Activated CD4-positive, CD25-positive, alpha-beta regulatory T cell treated with anti-CD3 and anti-CD28 coated beads, Interleukin-2, amount 50 U/mL, for 16 hours (primary cell): ENCODE measurements at places on chromosomes 7 and 10.

- no peak for DNase-seq
These were observed 220.1 kb downstream of the TNS3 start for GRCh38 chr7:47361746-47362215.

DNA sequence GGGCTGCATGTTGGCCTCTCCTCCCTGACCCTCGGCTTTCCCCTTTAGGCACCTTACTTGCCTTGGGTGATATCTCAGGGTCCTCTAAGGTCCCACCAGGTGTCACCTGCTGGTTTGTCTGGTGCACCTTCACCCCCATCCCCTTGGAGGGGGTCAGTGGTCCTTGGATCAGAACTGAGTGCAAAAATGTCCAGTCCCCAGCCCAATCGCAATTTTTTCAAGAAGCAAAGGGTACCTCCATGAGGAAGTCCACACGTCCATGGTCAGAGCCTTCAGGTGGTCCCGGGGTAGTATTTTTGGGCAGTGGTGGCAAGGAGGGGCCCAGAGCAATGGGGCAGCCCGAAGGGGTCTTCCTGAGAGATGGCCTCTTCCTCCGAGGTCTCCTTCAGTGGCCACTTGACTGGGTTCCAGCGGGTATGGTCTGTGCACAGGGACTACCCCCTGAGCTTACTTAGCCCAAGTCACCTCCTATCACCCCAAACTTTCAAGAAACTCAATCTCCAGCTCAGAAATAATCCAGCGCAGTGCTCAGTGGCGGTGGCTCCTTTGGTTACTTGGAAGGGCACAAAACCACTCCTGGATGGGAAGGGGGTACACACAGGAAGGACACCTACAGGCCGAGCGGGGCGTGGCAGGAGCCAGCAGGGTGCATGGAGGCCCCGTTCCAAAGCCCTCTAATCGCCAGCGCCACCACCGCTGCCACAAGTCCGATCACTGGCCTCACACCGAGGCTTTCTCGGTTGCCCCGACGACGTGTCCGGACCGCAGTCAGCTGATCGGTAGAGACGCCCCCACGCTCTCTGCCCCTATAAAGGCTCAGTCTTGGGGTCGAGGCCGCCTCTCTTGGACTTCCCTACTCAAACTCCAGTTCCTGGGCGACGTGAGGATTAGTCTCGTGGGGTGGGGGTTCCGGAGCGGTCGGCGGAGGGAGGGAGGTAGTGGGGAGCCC is 4.5 kb downstream of the SAP25 start:
- DNase-seq: no peak

GRCh38 chr7:157058701-157059100 is 48.2 kb upstream of the MNX1 start:
- DNase-seq: no peak

DNA sequence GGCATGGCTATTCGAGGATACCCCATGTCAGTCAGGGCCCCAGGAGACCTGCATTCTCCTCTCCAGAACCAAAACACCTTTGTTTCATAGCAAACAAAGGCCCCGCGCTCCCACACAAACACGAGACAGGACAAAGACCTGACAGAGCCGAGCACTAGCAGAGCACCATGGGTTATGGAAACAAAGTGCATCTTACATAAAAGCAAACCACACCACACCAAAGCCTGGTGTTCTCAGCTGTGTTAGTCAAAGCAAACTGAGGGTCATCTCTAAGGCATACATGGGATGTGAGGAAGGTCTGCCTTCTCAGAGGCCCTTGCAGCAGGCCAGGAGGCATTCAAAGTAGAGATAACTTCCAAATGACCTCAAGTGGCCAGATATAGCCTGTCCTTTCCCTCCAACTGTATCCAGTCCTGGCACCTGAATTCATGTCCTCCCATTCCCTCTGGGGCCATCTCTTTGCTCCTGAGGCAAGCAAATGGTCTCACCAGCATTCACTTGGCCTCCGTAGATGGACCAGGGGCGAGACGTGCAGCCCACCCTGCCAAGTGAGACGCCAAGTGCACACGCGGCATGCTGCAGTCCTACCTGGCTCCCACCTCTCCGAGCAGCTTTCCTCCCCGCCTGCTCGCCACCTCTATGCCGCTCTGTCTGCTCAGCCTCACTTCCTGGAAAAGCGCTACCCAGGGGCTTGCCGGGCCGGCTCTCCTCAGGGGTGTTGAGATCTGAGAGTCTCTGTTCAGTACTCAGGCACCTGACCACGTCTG is 45.3 kb upstream of the PDLIM1 start:
- no peak for DNase-seq

DNA sequence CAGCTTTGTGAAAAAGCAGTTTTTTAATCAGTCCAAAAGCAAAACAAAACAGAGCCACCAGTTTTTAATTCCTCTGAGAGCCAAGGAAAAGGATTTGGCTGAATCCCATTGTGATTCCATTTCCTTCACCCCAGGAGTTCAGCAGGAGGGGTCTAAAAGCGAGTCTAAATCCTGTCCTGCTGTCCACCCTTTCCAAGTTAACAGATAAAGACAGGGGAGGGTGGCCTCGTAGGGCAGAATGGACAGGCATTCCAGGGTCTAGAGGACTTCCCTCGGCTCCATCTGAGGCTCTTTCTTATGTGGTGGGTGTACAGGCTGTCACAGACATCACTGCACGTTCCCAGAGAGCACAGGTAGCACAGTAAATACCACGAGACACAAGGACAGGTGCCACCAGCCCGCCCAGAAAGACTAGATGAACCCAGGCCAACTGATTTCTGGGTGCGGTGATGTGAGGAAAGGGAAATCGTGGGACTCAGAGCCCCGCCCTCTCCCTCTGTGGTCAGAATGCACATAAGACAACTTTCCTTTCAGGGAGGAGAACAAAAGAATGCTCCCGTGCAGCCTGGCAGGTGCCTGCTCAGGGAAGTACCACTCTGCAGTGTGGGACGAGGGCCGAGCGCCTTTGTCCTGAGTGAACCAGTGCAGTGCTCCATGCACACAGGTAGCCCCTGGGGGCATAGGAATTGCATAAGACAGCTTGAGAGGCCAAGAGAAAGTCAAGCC is 119.7 kb downstream of the ABLIM1 start:
- DNase-seq: no peak

DNA sequence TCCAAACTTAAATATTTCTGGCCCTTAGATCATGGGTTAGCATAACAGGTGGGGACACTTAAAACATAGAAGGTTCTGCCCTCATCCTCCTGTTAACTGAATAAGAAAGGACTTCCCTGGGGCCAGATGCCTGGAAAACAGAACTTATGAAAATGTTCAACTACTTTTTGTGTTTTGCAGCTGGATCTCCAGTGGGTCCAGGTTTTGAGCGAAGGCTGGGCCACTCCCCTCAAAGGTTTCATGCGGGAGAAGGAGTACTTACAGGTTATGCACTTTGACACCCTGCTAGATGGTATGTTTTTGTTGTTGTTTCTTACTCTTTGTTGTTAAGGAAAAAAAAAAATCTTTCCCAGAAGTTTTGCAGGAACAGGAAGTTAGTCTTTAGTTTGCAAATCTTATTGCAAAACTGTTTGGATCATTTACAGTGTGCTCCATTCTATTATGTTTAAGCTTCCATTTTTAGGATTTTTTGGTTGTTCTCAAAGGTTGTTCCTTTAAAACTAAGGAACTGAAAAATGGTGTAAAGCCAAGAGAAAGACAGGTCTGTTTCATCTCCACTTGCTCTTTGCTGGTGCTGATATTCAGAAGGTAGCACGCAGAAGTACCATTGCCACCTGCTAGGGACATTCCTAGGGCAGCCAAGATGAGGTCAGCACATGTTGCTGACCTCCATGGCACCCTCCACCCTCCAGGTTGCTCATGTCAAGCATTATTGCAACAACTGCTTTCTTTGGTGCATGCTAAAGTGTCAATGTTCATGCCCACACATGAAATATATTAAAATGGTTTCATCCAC is 56.1 kb downstream of the PAPSS2 start:
- no peak for DNase-seq
